ENCODE measurements at places on chromosomes 6 and 20.
A peak's percentile ranks its signal among the peaks of the same experiment; 100 is the strongest.

DNA sequence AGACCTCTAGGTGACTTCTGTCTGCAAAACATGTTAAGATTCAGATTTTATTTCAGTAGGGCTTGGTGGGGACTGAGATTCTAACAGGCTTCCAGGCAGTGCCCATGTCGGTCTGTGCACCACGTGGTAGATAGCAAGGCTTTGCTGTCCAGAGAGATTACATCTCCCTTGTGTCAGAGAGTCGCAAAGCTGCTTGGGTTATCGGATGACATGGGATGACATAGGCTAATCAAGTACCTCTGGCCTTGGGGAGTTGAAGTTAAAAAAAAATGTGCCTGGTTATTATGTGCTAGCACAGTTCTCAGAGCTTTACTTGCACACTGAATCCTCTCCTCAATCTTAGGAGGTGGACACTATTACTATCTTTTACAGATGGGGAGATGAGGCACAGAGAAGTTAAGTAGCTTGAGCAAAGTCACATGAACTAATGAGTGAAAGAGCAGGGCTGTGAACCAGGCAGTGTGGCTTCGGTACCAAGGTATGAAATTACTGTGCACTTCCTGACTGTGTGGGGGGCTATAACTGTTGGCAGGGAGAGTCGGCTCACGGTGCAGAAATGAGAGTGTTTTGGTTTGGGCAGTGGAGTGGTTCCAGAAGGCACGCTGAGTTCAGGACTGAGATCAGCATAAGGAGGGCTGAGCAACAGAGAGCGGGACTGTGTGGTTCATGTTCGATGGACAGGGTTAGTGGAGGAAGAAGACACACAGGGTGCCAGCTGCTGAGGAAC, 41.1 kb downstream of the FARS2 start:
- no peak for DNase-seq

GRCh38 chr6:151716526-151716932, 91.0 kb upstream of the ESR1 start:
- no peak for DNase-seq

DNA sequence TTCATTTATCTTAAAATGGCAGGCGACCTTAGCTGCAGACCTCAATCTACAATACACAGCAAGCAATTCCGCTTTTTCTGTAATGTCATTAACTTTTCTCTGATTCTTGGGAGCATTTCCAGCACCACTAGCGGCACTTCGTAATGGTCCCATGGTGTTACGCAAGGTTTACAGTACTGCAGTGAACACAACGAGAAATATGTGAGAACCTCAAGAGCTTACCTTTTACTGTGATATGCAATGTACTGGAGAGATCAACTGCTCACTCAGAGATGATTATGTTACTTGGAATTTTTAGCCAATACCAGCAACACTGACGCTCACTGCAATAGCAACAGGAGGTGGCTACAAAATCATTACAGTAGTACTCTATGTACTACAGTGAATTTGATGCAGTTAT, 2.8 kb upstream of the CEP43 start:
- no peak for DNase-seq

GRCh38 chr6:146587459-146587858, 11.3 kb upstream of the ADGB start:
- DNase-seq, result no peak

DNA sequence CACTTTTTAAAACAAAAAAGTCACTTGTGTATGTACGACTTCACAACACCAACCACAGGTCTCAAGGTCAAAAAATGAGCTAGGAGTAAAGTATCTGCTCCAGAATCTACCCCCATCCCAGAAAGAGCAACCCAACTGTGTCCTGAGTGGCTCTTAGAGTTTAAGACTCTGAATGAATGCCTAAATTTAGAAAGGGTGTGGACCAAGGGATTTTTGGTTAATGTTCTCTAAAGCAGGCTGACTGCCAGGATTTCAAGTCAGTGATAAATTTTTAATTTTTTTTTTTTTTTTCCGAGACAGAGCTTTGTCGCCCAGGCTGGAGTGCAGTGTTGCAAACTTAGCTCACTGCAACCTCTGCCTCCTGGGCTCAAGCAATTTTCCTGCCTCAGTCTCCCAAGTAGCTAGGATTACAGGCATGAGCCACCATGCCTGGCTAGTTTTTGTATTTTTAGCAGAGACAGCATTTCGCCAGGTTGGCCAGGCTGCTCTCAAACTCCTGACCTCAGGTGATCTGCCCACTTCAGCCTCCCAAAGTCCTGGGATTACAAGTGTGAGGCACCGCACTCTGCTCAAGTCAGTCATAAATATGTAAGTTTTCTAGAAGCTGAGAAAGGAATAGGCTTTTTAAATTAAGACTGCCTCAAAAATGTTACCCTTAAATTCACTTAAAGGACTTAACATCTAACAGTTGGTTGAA, 20.2 kb downstream of the STAU1 start:
- DNase-seq, result no peak

DNA sequence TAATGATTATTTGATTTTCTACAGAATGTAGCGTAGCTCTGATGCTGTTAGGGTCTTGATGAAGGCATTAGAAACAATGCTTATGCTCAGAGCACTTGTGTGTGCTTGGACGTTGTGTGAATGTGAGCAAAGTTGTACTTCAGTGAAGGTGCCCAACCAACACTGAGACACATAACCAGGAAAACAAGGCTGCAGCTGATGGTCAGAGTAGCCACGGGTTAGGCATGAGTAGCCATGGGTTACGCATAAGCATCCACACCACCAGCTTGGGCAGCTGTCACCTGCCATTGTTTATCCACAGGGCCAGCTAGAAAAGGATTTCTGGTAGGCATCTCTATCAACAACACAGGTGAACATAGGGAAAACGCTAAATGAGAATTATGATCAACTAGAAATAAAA, 326.6 kb downstream of the NRN1 start:
- no peak for DNase-seq

GRCh38 chr20:44962483-44962882, 2.3 kb upstream of the TOMM34 start:
- no peak for DNase-seq

GRCh38 chr20:33030076-33030475, 1.4 kb upstream of the BPIFB6 start:
- no peak for DNase-seq

- DNase-seq, result no peak
Measured at GRCh38 chr6:160926281-160927276, 65.0 kb upstream of the MAP3K4 start.

GRCh38 chr6:77814119-77814518, 161.3 kb downstream of the MEI4 start:
- DNase-seq, result no peak

DNA sequence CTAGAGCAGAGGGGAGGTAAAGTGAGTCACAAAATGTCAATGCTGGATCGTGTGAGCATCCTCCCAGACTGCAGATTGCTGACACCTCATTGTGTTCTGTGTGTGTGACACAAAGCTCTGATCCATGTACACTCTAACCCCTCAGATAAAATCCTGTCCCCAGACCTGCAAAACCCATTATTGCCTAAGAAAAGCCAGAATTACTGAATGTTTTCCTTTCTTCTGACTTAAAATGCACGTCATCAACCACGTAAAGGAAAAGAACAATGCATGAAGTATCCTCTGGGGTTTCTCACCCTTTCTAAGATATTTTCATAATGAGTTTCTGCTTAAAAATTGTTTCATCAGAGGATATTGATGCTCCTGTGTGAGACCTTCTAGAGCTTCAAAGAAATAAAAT, 218.0 kb upstream of the PREP start:
- no peak for DNase-seq

DNA sequence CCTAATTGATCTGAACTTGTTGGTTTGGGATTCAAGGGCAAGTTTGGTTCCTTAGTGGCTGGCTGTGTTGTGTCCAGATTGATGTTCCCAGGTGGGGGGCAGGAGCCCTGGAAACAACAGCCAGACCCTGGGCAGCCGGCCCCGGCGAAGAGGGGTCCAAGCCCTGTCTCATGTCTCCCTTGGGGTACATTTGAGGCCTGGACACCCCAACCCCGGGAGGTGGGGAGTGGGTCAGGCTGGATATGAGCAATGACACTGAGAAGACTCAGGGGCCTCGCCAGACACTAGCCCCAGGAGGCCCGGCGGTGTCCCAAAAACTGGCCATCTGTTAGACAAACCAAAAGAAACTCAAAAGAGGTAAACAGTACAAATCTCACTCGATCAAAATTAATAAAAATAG, 79.6 kb downstream of the YTHDF1 start:
- DNase-seq, result no peak

DNA sequence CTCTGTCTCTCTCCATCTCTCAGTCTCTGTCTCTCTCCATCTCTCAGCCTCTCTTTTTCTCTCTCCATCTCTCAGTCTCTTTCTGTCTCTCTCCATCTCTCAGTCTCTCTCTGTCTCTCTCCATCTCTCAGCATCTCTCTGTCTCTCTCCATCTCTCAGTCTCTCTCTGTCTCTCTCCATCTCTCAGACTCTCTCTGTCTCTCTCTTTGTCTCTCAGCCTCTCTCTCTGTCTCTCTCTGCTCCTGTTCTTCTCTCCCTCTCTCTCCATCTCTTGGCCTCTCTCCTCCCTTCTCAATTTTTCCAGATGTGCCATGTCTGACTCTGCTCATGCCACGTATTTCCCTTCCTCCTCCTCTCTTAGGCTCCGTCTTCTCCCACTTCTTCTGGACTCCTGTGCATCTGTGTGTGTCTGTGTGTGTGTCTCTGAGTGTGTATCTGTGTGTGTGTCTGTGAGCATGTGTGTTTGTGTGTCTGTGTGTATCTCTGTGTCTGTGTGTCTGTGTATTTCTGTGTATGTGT, 72.7 kb downstream of the SRC start:
- no peak for DNase-seq

GRCh38 chr20:53767206-53767930, 173.7 kb upstream of the ZNF217 start:
- no peak for DNase-seq

DNA sequence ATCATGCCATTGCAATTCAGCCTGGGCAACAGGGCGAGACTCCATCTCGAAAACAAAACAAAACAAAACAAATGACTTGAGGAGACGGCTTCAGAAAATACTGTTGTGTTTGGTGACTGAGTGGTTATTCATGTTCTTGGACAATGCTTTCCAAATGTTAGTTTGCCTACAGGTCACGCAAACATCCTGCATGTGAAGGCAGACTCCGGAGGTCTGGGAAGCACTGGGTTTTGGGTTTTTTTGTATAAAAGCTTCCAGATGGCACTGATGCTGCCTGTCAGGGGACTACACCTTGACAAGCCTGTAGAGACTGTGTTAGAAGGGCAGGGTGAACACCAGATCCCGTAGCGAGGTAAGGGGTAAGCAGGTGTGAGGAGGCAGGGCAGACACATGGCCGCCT, 81.7 kb downstream of the THBS2 start:
- no peak for DNase-seq

GRCh38 chr6:122438975-122439374, 32.6 kb downstream of the SERINC1 start:
- DNase-seq, result no peak

DNA sequence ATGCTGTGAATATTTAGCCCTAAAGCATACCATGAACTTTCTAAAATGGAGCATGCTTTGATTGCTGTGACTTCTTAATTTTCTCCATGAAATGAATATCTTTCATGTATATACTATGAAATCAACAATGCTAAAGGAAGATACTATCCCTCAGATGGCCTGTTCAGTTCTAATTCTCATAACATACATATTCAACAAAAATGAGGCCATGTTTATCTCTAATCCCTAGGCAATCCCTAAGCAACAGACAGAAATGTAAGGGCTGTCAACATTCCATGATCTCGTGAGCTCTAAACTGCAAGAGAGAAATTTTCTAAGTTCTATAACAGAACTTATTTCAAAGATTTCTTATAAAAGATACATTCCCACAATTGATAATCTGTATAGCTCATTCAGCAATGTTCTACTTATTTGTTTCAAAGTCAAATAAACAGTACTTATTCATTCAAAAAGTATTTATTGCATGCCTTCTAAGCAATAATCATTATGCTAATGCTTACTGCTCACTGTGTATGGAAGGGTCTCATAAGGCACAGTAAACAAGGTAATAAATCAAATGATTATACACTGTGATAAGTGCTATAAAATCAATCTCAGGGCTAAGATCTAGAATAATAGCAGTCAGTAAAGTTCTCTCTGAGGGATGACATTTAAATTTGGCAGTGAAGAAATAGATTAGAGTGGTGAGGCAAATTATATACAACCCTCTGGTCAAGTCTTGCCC, 492.9 kb downstream of the PHF3 start:
- DNase-seq, result no peak

GRCh38 chr6:131510094-131510493, 62.9 kb upstream of the ARG1 start:
- DNase-seq, result peak; percentile 30

All from NCI-H1417 treated with DMSO at 0.1 percent for 48 hours (cell line).